Immature natural killer cell (primary cell): ENCODE measurements at places on chromosomes 16 and 17.

- DNase-seq, result peak; percentile 83
Observed at GRCh38 chr17:36722121-36722902, 120.9 kb downstream of the MRM1 start.

DNA sequence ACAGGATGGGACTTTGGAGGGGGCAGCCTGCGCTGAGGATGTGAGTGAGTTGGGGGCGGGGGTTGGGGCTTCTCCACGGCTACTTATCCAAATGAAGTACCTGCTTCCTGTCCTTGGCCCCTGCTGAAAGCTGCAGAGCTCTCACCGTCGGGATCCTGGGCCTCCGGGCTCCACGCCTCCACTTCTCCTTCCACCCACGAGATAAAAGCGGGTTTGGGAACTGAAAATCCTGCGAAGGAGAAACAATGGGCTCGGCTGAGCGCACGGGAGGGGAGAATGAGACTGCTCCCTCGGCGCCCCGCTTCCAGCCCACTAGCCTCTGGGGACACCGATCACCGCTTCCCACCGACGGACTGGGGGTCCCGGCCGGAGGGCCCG, 486 bp downstream of the ZNF785 start:
- DNase-seq, result no peak

- DNase-seq, result no peak
Observed at GRCh38 chr16:85286951-85287814, 174.9 kb upstream of the CIBAR2 start.

DNA sequence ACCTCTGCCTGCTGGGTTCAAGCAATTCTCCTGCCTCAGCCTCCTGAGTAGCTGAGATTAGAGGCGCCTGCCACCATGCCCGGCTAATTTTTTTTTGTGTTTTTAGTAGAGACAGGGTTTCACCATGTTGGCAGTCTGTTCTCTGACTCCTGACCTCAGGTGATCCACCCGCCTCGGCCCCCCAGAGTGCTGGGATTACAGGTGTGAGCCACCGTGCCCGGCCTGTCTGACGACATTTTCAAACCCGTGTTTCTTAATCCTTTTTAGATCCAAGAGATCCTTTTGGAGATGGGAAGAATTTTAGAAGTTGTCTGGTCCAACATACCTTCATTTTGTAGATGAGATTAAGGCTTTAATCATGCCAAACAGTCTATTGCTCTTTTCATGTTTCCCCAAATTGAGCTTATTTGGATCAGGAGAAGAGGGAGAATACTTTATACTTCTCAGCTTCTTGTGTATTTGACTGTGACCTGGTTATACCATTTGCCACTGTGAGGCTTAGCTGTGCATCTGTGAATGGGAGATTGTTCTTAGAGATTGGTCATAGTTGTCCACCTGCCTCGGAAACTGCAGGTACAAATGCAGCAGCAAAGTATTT, 25.8 kb downstream of the USP10 start:
- DNase-seq, result no peak

GRCh38 chr16:82082543-82083244, 47.6 kb downstream of the HSD17B2 start:
- no peak for DNase-seq

GRCh38 chr17:17568772-17569195, 22.7 kb downstream of the PEMT start:
- DNase-seq, result peak; percentile 12

GRCh38 chr16:49332589-49333258, 40.9 kb upstream of the C16orf78 start:
- no peak for DNase-seq

GRCh38 chr17:39062846-39063680, 88.4 kb downstream of the PLXDC1 start:
- no peak for DNase-seq

DNA sequence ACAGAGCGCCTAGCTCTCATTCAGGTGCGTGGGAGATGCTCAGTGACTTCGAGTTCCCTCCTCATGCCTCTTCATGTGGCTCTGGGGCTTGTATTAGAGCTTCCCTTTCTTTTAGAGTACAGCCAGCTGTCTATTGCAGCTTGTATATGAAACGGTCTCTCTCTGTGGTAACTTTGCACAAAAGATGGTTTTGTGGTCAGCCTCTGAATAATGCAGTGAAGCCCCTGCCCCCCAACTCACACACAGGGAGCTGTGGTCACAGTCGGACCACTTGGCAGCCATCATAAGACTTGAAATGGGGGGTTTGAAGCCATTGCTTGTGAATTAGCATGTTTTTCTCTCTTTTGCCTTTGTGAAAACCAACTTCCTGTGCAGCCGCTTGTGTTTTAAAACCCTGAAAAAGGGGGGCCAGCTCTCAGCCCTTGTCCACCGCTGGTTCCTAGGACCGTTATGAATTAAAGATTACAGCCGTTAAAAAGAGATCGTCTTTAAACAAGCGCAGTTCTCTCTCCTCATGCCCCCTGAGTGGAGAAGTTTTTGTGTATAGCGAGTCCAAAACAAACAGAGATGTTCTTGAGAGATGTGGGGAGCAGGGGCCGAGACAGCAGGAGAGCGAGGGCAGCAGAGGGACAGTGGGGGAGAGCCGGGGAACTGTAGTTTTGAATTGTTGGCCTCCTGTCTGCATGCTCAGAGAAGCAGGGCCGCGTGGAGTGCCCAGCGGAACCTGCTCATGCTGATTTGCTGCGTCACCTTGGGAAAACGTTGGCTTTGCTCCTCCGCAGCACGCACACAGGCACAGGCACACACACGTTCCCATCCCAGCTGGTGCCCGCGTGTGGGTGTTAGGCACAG, 199.0 kb downstream of the MSI2 start:
- DNase-seq, result peak; percentile 81

GRCh38 chr17:77527836-77528505, 387.2 kb downstream of the SEC14L1 start:
- DNase-seq, result no peak

DNA sequence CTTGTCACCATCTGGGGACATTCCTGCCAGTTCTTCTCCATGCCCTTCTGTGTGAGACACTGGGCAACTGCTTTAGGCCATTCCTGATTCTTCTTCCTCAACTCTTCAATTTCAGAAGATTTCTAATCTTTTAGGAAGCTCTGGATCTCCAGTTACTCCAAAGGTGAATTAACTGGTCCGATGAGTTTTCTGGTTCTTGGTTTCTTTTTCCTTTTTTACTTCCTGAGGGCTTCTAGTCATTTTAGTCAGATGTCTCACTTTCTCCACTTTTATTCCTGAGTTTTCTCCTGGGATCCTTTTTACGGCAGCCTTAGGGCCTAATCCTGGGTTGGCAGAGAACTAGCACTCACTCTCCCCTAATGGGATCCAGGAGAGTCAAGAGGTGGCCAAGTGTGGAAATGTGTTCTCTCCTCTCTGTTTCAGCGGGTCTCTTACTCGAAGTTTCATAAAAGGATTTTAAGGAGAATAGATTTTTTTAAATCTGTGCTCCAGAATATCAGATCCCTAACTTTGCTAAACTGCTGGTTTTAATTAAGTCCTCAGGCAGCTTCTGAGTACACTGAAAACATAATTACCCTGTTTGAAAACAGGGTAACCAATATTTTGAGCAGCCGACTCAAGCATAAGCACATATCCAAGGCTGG, 107.6 kb downstream of the RMI2 start:
- no peak for DNase-seq

DNA sequence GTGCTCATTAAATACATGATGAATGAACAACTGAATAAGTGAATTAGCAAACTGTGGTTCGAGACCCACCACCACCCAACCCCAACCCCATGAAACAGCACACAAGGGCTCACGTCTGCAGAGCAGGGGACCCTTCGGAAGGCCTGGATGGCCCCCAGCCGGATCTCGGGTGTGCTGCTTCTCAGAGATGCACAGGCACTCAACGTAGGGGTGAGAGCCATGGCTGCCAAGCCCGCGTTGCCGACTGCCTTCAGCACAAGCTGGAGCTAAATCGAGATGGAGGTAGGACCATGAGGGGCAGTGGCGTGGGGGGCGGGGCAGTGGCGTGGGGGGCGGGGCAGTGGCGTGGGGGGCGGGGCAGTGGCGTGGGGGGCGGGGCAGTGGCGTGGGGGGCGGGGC, 93.2 kb downstream of the LITAF start:
- no peak for DNase-seq

- DNase-seq, result no peak
Observed at GRCh38 chr16:29726845-29727377, 18.9 kb downstream of the C16orf54 start.

- peak; percentile 42 for DNase-seq
Observed at GRCh38 chr17:16989230-16989952, 17.5 kb upstream of the TNFRSF13B start.

DNA sequence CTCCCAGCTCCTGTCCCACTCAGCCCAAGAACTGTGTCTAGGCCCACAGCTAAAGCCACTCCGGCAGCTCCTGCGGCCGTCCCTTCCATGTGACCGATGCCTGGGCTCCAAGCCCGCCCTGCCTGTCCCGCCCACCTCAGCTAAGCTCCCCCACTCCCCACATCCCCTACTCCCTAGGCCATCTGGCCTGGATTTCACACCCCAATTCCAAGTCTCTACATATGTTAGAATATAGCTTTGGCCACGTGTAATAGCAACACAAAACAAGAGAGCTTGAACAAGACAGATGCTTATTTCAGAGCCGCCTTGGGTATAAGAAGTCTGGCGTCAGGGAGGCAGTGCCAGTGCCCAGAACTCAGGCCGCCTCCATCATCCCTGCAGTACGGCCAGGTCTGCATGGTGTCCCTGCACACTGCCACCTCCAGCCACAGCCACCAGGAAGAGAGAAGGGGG, 30.0 kb upstream of the USP22 start:
- DNase-seq, result no peak

GRCh38 chr17:19387921-19388521, 1.0 kb upstream of the MFAP4 start:
- DNase-seq, result no peak

- no peak for DNase-seq
Observed at GRCh38 chr17:41329279-41329948, 13.9 kb upstream of the KRTAP17-1 start.

GRCh38 chr16:67349172-67349571, 22.6 kb downstream of the LRRC36 start:
- no peak for DNase-seq

GRCh38 chr17:29032013-29032856, 10.7 kb upstream of the PIPOX start:
- no peak for DNase-seq

DNA sequence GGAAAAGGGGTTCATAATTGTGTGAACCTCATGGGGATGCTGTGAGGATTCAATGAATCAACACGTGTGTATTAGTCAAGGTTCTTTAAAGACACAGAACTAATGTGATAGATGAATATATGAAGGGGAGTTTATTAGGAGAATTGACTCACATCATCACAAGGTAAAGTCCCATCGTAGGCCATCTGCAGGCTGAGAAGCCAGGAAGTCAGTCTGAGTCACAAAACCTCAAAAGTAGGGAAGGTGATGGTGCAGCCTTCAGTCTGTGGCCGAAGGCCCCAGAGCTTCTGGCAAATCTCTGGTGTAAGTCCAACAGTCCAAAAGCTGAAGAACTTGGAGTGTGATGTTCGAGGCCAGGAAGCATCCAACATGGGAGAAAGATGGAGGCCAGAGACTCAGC, 413.4 kb downstream of the CDH13 start:
- peak; percentile 4 for DNase-seq

DNA sequence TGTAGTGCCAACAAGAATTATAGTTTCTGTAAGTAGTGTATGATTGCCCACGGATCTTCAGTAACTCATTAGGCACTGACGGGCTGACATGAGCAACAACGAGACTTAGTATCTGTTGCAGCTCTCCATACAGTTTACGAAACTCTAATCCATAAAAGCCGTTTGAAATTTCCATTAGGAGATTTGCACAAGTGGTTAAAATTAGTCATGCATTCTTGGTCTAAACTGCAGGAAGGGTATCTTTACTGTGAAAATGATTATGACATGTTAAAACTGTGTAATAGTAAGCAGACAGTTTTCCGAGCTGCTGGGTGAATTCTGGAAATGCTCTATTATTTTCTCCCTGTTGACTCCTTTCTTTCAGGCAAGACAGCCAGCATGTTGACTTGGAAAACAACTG, 605.0 kb downstream of the WWOX start:
- no peak for DNase-seq

GRCh38 chr17:61459939-61460718, 7.9 kb downstream of the TBX4 start:
- DNase-seq, result no peak

GRCh38 chr16:75821117-75821516, 94.8 kb upstream of the CPHXL start:
- no peak for DNase-seq

GRCh38 chr17:58755577-58756245, at the start of gene PPM1E:
Gene PPM1E (plus strand): TSS chr17:58755854.
- DNase-seq, result peak; percentile 4

- DNase-seq, result no peak
Observed at GRCh38 chr17:1467898-1468492, 12.0 kb upstream of the CRK start.

DNA sequence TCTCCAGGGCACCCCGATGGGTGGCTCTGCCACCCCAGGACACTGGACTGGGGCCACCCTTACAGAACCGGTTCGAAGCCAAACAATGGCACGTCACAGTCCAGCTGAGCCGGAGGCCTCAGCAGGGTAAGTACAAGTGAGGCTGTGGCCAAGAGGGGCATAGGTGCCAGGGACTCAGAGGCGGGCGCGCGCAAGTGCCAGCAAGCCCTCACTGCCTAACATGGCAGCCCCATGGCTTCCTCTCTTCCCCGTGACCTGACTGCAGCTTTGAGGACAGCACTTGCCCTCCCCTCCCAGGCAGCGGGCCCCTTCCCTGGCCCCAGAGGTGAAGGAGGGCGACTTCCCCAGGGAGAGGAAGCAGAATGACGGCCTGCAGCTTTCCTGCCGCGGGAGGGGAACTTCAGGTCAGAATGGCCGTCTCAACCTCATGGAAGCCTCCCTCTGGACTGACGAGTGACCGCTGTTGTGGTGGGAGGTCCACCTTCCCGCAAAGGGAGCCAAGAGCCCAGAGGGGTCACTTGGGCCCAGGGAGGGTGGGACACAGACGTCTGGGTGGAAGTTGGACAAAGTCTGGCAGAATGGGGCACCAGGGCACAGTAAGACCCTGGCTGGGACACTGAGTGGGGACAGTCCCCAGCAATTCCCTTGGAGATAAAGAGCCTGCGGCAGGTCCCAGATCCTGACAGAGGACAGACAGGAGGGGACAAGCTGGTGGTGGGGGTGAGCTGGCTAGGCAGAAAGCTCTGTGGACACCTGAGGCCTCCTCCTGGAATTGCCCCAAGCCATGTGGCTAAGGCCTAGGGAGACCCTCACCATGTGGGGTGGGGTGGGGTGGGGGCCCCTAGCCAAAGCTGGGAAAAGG, 52.1 kb upstream of the TOB1 start:
- no peak for DNase-seq
